CD4-positive, alpha-beta T cell treated with Interleukin-17A for 1 hour (primary cell): ENCODE measurements at places on chromosomes 5 and 9.

GRCh38 chr9:71157731-71158130 is 36.3 kb upstream of the TRPM3 start:
- DNase-seq, result no peak

- no peak for DNase-seq
Observed at GRCh38 chr5:142684508-142685041, 1.3 kb downstream of the FGF1 start.

GRCh38 chr5:2270467-2270866 is 387.7 kb upstream of the IRX4 start:
- no peak for DNase-seq

DNA sequence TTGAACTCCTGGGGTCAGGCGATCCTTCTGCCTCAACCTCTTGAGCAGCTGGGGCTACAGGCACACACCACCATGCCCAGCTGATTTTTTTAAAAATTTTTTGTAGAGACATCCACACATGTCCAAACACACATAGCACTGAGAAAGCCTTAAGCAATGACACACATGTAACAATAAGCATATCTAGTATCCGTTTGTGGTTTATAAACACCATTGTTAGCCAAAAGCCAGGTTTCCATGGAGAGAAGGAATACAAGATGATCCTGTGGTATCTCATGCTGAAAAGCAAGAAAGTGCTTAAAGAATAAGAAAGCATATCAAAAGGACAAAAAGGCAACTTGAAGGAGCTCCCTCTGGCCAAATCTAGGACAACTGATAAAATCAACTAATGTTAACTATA is 29.7 kb upstream of the SLC1A3 start:
- no peak for DNase-seq

DNA sequence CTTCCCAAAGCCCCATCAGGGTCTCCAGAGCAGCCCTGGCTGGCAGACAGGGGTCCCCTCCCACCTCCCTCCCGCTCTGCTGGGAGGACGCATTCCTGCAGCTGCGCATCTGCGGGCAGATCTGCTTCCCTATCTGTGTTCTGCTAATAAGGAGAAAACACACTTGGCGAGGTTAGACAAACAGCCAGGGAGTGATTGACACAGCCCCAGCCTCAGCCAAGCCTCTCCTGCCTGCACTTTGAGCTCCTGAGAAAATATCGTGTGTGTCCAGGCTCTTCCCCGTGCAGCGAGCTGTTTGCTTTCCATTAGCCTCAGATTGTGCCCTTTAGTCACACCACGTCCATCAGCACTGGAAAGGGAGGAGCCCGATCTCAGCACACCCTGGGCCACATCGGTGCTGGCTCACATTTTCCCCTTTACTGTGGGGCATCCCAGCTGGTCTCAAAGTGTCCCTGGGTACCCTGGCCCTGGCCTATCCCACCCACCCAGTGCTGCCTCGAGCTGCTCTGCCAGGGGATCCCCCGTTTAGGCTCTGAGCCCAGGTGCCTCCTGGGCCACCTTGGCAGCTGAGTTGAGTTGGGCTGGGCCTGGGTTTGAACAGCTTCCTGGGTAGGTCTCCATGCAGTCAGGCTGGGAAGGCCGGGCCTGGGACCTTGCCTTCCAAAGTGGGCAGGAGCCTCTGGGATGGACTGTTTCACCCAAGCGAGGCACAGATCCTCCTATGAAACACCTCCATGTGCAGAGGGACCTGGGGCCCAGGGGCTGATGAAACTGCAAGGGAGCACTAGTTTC is 61.1 kb downstream of the BARX1 start:
- DNase-seq, result no peak

- peak; percentile 29 for DNase-seq
Observed at GRCh38 chr9:84697509-84698114, 28.1 kb downstream of the NTRK2 start.

DNA sequence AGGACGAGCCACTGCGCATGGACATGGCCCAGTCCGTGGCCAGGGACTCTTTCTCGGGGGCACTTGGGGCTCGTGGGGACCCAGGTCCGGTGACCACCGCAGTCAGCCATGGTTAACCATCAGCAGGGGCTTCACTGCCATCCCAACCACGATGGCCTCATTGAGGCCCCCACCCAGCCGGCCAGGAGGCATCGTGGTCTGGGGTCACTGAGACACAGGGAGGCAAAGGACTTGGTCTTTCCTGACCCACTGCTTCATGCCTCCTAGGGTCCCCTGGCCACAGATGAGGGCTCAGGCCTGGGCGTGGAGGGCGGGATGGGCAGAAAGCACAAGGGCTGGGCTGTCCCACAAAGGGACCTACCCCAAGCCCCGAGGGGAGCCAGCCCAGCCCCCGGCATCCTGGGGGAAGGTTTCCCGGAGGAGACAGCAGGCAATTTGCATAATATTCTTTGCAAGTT is 6.6 kb downstream of the NACC2 start:
- DNase-seq, result no peak

GRCh38 chr5:43207601-43208000 is 15.6 kb downstream of the NIM1K start:
- no peak for DNase-seq

- DNase-seq, result no peak
Observed at GRCh38 chr5:102802708-102803458, 47.8 kb downstream of the PAM start.

DNA sequence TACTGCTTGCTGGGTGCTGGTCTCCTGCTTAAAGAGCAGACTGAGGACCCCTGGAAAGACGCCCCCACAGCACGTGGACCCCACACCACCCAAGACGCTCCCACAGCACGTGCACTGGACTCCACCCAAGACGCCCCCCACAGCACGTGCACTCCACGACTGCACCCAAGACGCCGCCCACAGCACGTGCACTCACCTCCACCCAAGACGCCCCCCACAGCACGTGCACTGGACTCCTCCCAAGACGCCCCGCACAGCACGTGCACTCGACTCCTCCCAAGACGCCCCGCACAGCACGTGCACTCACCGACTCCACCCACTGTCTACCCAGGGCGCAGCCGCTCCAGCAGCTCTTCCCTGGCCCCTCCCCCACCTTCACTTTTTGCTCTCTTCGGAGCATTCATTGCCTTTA is 50.5 kb downstream of the EHMT1 start:
- no peak for DNase-seq

DNA sequence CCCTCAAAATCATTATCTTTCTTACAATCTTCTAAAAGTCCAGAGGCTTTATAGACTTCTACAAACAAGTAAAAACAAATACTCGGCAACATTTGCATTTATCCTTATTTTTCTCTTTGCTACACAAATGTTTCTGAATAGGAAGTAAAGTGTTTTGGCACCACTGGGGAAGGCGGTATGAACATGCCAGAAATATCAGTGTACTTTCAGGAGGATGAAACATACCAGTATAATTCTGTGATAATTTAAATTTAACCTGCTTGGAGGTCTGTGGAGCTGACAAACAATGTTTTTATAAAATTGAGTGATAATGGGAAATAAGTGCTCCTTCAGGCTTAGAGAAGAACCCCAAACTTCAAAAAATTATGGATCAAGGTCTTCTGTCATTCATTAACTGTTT is 51.8 kb downstream of the MRPS27 start:
- DNase-seq, result no peak

- DNase-seq, result no peak
Observed at GRCh38 chr5:171442287-171443042, 23.0 kb downstream of the FGF18 start.

DNA sequence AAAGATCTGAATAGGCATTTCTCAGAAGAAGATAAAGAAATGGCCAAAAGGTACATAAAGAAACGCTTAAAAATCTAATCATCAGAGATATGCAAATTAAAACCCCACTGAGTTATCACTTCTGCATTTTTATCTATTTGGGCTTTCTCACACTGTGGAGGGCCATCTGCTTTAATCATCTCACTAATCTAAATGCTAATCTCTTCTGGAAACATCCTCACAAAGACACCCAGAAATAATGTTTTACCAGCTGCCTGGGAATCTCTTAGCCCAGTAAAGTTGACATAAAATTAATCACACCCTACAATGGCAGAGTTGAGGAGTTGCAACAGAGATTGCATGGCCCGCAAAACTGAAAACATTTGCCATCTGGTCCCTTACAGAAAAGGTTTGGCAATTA is 407.9 kb upstream of the CYLC2 start:
- DNase-seq, result no peak

GRCh38 chr9:8668751-8669150 is 869.2 kb upstream of the DMAC1 start:
- no peak for DNase-seq

DNA sequence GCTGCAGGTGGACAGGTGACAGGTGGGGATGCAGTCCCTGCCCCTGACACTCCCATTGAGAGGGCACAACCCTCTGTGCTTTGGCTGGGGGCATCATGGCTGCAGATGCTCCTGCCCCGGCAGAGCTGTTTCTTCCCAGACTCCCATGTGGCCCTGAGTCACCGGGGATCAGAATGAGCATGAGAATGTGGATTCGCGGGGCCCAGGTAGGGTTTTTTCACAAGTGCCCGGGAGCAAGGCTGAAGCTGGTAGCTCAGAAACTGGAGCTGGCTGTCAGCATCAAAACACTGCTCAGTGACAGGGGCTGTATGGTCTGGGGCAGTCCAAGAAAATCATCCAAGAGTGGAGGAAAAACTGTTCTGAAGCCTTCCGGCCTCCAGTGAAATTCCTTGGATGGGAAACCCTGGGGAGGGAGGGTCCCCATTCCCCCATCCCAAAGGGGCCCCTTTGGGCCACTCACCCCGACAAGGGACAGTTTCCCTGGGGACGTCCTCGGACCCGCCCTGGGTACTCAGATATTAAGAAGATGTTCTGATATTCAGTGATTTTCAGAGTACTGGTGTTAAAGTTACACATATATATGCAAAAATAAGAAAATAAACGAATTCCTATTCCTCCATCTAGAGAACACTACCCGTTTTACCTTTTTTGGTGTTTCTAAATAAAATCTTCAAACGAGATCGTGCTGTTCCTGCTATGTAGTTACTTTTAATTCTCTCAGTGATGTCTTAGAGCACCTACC is 120.1 kb upstream of the LPCAT1 start:
- no peak for DNase-seq

DNA sequence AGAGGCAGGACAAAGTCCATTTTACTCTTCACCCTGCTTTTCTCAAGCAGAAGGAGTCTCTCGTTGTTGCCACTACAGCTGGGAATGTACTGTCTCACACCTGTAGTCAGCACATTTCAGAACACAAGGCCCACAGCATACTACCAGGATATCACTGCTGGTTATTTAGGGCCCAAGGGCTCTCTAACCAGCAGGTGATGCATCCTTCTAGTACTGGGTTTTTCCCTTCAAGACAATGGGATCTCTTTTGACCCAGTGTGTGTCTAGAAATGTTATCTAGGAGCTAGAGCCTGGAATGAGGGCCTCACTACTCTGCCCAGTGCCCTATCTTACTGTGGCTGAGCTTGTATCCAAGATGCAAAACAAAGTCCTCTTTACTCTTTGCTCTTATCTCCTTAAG is 235.1 kb upstream of the PRR16 start:
- no peak for DNase-seq

DNA sequence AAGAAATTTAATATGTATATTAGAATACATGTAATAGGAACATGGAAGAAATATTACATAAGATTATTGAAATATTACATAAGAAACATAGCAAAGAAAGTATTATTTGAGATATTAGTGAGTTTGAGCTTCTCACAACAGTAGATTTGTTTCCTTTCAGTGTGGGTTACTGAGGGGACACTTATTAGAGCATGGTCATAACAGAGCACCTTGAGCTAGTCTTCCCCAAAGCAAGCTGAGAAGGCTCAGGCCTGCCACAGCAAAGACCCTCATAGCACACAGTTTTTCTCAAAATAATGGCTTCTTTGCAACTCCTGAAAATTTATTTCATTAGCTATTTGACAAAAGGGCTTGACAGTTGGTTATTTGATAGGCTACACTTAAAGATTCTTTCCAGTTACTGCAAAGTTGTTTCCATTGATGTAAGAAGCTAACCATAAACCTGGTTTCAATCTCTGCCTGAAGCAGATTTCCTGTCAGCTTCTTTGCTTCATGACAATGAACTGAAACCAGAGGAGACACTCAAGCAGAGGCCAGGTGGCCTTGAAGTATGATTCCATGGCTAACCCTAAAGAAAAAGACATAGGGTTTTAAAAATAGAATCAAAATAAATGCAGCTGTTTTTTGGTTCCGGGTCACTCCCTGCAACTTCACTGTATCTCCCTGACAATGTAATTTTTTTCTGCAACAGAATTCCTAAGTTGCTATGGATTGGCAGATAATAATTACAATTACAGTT is 68.6 kb downstream of the ERMP1 start:
- DNase-seq, result peak; percentile 5

- DNase-seq, result peak; percentile 87
Observed at GRCh38 chr9:113581865-113582697, 118.6 kb downstream of the RGS3 start.

DNA sequence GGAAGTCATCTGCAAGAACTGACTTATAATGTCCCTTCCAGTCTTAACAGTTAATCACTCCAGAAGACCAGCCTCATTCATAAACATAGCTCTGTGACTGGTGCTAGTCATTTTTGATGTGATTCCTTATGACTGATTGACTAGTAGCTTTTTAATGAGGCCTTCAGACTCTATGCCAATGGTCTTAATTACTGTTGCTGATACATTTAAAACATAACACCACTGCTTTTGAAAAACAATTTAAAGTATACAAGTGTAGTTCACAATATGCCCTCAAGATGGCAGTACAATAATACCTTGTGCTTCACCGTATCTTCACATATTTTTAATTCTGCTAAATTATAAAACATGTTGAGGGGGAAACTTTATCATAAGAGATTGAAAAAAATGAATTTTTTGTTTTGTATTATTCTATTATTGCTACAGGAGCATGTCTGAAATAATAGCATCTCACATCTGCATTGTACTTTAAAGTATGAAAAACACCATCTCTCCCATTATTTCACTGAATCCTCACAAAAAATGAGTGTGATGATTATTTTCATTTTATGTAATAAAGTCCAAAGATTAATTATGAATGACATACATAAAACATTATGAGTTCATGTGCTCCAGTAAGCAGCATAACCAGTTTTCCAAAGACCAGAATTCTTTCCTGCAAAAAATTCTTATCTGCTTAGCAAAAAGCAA is 55.2 kb upstream of the SHISAL2B start:
- peak; percentile 52 for DNase-seq

GRCh38 chr5:90562341-90562740 is 3.7 kb downstream of the ADGRV1 start:
- no peak for DNase-seq

DNA sequence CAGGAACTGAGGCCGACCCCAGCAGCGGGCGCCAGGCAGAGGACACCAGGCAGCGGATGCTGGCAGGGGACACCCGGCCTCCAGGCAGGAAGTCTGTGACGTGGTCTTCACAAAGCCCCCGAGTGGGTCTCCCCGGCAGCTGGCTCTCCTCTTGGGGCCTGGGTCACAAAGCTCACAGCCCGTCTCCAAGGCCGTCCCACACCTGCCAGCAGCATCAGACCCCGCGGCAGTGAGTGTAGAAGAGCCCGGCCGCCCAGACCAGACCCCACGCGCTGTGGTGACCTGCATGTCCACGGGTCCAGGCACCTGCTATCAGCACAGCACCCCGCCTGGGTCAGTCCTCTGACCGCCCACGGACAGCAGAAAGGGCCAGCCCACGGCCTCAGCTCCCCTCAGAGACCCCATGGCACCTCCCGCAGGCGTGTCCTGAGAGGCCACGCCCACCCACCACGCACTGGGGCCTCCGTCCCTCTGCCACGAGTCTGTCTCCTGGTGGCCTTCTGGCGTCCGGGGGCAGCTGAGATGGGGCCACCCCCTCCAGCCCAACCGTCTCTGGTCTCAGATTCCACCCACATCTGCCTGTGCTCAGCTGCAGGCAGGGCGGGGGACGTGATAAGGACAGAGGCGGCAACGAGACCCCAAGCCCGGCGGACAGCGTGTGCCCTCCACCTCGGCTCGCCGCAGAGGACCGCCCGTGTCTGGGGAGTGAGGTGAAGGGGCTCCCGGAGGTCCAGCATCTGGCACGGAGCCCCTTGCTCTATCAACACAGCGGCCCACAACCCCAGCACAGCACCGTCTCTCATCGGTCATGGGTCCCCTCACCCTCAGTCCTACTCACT is 34.2 kb downstream of the EXD3 start:
- DNase-seq, result no peak
